Stimulated activated CD8-positive, alpha-beta memory T cell treated with anti-CD3 and anti-CD28 coated beads, Interleukin-4, amount 100 ng/mL, for 1 hour (primary cell): ENCODE measurements at places on chromosomes 3 and 15.

- no peak for DNase-seq
Observed at GRCh38 chr3:159938714-159939113, 49.9 kb upstream of the IL12A start.

- no peak for DNase-seq
Observed at GRCh38 chr15:99321468-99321867, 70.2 kb downstream of the LRRC28 start.

- no peak for DNase-seq
Observed at GRCh38 chr3:132346841-132347736, 29.9 kb downstream of the ACP3 start.

DNA sequence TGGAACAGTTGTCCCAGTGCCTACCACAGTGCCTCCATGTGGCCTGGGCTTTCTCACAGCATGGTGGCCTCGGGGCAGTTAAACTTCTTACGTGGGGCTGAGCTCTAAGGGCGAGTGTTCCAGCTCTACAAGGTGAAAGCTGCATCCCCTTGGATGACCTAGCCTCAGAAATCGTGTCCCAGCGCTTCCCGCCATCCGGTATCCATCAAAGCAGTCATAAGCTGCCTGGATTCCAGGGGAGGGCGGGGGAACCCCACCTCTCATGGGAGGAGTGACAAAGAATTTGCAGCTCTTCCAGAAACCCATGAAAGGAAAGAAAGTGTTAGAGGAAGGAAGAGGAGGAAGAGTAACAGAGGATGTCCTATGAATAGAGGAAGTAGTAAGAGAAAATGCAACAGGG is 45.8 kb upstream of the CCDC174 start:
- no peak for DNase-seq

DNA sequence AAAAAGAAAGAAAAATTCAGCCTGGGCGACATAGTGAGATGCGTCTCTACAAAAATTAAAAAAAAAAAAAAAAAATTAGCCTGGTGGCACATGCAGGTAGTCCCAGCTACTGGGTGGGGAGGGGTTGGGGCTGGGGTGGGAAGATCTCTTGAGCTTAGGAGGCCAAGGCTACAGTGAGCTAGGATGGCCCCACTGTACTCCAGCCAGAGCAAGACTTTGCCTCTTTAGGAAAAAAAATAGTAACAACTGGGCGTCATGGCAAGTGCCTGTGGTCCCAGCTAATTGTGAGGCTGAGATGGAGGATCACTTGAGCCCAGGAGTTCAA is 23.9 kb upstream of the PPP4R2 start:
- DNase-seq, result no peak

GRCh38 chr15:89003865-89004725 is 84.2 kb upstream of the ABHD2 start:
- no peak for DNase-seq

- DNase-seq, result no peak
Observed at GRCh38 chr3:130316169-130316568, 29.3 kb upstream of the COL6A5 start.

DNA sequence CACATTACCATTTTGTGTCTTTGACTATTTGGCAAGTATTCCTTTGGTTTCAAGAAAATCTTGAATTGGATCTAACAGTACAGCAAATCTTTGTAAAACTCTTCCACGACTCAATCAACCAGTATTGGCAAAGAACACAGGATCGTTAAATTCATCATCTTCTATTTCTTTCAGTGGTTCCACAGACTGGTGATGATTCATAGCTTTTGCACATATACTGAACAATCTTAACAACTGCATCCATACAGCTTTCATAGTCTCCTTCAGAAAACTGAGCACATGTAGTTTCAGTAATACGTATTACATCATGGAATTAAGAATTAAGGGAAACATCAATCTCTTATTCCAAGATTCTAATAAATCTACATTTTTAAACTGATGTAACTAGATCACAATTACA is 91.6 kb upstream of the LIPC start:
- DNase-seq, result no peak

DNA sequence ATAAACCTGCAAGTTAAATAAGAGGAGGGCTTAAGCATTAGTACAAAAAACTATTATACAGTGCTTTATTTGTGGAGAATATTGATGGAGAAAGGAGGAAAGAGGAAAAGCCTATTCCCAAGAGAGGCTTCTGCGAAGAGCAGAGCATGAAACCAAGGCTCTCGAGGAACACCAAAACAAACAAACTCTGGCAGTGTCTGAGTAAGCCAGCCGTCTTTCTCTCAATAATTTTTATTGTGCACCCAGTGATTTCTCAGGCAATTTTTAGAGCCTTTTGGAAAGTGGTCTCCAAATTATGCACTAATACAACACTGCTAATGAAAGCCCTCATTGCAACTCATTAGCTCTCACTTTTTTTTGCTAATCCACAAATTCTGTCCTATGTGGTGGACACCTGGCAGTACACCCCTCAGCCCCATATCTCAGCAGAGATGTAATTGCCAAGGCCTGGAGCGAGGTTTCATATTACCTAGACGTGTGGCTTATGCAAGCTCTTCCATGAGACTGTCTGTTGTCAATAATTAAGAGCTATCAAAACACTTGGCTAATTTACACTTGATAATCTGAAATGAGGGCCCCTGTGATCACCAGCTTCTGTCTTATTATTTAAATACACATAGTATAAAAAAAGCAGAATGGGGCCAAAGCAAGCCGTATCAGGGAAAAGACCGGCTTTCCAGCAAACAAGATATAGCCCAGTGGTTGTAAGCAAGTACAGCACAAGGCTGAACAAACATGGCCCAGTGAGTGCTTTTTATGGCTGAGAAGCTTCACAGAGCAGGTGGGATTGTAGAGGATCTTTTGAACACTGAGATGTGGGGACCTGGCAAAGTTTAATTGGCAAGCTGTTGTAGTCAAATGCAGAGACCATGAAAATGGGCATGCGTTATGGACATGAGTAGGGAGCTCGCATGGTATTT is 216.9 kb downstream of the ROBO2 start:
- DNase-seq, result no peak

DNA sequence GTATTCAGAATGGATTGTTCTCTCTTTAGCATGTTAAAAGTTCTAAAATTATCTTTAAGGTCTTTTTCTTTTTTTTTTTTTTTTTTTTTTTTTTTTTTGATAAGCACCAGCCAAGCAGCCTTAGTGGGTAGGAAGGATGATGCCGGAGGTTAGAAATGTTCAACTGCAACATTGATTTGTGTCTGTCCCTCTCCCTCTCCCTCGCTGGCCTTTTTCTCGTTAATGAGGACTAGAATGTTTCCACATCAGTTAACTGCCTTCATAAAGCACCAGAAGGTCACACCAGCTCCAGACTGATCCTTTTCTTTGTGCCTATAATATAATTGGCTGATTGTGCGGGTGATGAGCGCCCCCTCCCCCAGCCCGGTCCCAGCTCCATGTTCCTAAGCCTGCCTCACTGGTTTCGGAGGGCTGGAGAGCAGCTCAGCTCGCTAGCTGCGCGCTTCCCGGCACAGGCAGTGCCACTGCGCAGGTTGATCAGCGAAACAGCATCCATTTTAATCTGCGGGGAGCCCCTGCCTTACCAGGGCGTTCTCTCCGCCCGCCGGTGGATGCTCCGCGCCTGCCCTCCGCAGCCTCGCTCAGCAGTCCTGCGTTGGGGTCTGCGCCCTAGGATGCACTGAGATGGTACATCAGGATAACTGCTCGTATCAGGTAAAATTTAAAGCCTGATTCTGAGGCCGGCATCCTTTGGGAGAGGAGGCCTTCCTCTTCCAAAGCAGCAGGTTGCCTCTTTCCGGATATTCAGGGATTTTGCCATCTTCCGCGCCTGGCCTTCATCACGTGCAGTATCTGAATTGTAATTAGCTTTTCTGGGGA is 148.9 kb upstream of the IL12A start:
- DNase-seq, result no peak

GRCh38 chr15:48096813-48097212 is 24.0 kb upstream of the SLC24A5 start:
- no peak for DNase-seq

DNA sequence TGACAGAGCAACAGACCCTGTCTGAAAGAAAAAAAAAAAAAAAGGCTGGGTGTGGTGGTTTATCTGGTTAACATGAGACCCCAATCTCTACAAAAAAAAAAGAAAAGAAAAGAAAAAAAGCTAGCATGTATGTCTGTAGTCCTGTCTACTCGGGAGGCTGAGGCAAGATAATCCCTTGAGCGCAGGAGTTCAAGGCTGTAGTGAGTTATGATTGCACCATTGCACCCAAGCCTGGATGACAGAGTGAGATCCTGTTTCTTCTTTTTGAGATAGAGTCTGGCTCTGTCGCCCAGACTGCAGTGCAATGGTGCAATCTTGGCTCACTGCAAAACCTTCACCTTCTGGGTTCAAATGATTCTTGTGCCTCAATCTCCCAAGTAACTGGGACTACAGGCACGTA is 8.4 kb upstream of the DHX30 start:
- DNase-seq, result no peak

GRCh38 chr3:48247401-48247811 is 6.5 kb downstream of the ZNF589 start:
- no peak for DNase-seq

GRCh38 chr3:172112734-172113120 is 73.3 kb downstream of the FNDC3B start:
- no peak for DNase-seq

GRCh38 chr15:99682455-99682854 is 50.8 kb downstream of the LYSMD4 start:
- DNase-seq, result no peak

DNA sequence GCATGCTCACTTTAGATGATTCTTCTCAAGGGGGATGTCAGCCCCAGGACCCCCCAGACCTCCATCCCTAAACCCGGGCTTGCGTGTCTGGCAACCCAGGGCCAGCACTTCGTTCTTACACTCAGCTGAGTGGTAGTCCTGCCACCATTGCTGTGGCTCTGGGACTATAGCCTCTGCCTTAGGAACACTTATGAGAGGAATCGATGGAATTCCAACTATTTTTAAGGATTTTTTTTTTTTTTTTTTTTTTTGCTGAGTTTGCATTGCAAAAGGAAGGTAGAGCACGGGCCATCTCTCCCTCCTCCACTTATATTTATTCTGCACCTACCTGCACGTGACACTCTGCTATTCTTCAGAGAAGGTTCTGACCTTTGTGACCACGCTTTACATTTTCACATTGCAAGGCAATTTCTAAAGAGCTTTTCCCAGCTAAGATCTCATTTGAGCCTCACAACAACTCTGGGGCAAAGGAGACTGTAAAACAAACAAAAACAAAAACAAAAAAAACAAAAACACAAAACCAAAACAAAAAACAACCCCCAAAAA is 113.9 kb downstream of the LPP start:
- DNase-seq, result no peak

GRCh38 chr15:81338170-81339007 is 14.4 kb upstream of the STARD5 start:
- DNase-seq, result no peak

GRCh38 chr3:24254649-24255048 is 240.0 kb downstream of the THRB start:
- no peak for DNase-seq

DNA sequence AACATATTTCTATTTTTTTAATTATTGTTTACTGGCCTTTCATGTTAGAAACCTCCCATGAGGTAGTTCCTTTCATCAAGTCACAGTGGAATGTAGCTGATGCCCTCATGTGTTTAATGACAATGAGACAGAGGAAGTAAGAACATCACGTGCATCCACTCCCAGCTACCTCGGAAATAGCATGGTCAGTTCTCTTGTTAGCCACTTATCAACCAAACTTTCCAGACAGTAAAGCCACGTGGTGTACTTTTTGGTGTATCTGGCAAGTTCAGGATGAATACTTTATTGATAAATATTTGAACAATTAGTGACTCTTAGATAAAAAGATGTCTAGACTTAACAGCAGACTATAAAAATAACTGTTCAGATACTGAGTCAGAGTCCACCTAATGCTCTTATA is 781.7 kb downstream of the MECOM start:
- DNase-seq, result no peak

DNA sequence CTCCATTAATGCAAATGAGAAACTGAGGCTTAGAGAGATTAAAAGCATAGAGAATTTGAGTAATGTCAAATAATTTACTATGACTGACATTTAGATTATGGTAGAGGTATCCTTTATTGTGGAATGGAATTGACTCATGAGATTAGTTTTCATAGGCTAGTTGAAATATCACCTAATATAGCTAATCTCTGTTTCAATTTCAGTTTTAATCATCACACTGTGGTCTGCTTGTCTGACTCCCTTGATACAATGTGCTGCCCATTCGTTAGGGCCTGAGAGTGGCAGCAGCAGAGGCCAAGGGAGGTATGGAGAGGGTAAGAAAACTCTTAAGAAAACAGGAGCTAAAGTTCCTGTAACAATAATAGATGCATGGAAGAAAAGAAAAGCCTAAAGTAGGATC is 13.2 kb upstream of the ZBTB20 start:
- DNase-seq, result no peak

- no peak for DNase-seq
Observed at GRCh38 chr3:191329654-191330529, at the start of gene UTS2B. TSS of gene UTS2B (minus strand) at chr3:191330526. CDS start at chr3:191282189, 48,337 bp downstream.

GRCh38 chr15:78536134-78536533 is 4.1 kb upstream of the PSMA4 start:
- DNase-seq, result no peak

- DNase-seq, result no peak
Observed at GRCh38 chr3:156036258-156037053, 83.9 kb upstream of the KCNAB1 start.

GRCh38 chr3:177251755-177252154 is 54.5 kb upstream of the TBL1XR1 start:
- no peak for DNase-seq

DNA sequence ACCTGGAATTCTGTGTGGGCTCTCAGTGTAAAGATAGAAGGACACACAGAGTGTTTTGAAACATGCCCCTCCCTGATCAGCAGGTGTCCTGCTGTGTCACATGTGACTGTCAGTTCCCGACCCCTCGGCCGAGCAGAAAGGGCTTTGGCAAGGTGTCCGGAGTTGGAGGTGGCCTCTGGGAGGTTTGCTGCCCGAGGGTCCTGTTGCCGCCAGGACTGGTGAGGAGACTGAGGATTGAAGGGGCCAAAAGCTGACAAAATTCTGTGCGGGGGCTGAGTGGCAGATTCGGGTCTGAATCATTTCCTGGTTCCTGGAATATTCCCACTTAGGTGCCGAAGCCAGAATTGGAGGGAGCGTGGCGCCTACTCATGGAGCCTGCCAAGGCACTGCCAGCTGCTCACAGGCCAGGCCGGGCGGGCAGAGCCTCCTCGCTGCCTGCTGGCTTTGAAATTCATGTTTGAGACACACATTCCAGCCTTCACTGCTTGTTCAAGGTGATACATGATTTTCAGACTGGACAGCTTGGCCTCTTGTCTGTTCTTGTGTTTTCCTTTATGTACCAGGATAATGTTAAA is 83.8 kb downstream of the APBA2 start:
- no peak for DNase-seq

- no peak for DNase-seq
Observed at GRCh38 chr15:31127596-31128261, 26.2 kb upstream of the TRPM1 start.

- DNase-seq, result no peak
Observed at GRCh38 chr3:143002083-143002712, 828 bp downstream of the U2SURP start.

- DNase-seq, result no peak
Observed at GRCh38 chr3:42658091-42658770, 4.7 kb downstream of the ZBTB47 start.

GRCh38 chr3:33441225-33441976 is 1.2 kb upstream of the UBP1 start:
- no peak for DNase-seq
